ENCODE measurements at places on chromosomes 5 and 9.
A peak's percentile ranks its signal among the peaks of the same experiment; 100 is the strongest.

DNA sequence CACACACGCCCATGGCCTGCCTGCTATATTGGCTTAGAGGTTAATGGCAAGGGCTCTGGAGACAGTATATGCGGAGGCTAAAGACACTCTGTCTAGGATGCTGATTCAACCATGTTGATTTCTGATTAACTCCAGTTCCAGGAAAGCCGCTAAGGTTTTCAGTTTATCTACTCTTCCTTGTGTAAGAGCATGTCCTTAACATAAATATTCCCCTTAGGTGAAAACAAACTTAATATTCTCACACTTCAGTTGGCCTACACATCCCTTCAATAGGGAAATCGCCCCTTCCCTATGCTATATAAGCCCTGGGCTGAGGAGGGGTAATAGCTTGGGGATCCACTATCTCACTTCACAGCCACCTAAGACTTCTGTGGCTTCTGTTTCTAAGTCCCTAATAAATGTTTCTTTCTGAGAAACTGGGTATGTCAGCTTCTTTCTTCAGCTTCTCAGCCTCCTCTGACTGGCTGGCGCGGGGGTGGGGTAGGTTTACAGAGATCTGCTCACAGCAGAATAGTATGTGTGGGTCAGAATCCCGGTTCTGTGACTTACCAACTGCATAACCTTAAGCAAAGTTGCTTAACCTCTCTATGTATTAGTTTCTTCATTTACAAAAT lies 4.3 kb upstream of the GPX3 start:
- no peak for ATAC-seq

DNA sequence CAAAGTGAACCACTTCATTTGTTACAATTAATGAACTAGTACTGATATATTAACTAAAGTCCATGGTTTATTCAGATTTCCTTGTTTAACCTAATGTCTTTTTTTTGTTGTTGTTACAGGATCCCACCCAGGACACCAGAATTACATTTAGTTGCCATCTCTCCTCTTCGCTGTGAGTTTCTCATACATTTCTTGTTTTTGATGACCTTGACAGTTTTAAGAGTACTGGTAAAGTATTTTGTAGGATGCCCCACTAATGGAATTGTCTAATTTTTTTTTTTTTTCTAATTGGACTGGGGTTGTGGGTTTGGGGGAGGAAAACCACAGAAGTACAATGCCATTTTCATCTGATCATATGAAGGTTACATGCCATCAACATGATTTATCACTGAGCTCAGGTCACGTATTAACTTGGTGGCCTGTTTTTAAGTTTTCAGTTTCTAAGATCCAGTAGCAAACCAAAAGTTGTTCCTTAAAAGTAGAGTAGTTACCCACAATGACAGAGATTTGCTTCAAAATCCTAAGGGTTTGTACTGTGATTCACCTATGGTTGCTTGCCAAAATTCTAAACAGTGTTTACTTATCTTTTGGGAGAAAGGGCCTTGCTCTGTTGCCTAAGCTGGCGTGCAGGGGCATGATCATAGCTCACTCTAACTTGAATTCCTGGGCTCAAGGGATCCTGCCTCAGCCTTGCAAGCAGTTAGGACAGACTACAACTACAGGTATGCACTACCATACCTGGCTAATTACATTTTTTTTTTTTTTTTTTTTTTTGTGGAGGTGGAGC lies 4.5 kb upstream of the OTULIN start:
- no peak for ATAC-seq

DNA sequence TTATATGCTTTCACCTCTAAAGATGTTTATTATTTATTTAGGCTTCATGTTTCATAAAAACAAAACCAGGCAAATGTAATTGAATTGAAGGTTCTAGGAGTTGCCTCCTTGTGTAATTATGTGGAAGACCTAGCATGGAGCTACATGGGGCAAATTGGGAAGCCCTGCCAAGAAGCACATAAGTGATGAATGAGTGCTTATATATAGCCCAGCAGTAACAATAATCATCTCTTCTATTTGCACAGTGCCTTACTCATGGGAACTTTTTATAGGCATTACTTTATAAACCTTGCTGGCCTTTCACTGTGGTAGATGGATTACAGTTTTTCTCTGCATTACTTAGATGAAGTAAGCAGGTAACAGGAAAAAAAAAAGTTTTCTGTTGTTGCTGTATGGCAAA lies 40.0 kb upstream of the GRAMD2B start:
- no peak for ATAC-seq

DNA sequence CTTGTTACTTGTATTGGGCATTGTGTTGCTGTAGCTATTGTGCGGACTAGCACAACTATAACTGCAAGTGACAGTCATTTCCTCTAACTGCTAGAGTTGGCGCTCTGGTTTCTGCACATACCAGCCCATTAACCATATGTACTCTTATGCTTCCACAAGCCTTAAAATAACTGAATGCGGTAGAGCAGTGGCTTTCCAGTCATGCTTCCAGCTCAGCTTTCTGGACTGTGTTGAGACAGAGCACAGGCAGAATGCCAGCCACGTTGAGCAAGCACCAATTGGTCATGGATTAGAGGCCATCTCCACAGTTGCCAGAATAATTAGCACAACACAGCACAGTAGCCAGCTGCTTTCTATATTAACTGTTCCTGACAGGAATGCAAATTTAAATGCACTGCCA lies 12.2 kb downstream of the INVS start:
- ATAC-seq, result peak; percentile 93

DNA sequence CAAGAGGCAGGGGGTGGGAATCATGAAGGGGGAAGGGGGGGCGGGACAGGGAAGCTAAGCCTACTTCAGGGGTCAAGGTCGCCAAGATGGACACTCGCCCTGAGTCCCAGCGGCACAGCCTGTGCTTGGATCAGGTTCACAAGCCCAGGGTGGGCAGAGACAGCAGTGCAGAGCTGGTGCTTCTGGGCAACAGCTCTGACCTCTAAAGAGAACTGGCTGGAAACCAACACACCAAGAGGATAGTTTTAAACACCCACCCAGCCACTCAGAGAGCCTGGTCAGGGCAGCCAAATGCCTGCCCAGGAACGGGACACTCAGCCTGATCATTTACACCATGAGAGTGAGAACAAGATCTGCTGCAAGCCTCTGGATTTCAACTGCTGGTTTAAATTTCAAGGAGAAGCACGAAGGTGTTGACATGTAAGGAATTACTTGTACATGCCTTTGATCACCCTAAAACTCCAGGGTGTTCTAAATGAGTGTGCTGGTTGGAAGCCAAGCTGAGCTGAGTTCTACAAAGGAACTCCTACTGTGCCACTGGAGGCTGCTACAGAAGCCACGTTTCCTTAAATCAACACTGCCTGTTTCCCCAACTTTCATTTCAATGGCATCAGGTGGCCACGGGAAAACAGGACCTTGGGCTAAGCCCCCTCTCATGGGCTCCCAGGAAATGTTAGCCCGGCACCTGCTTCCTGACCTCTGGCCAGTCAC lies 91.5 kb downstream of the TTLL11 start:
- peak; percentile 70 for ATAC-seq

DNA sequence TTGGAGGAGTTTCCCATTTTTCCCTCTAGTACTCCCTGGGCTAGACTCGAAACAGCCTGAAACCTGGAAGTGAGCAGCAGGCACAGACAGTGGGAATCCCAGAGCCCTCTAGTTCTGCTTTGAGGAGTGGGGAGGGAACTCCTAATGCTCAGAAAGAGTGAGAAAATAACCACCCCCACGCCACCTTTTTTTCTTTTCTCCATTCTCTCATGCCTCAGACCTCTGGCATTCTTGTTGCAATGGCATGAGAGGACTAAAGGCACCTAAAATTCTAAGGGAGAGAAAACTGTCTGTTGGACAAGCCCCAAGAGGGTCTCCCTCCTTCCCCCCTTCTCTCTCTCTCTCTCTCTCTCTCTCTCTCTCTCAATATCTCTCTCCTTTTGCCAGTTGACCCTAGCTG lies 15.1 kb upstream of the IRF1 start:
- no peak for ATAC-seq

DNA sequence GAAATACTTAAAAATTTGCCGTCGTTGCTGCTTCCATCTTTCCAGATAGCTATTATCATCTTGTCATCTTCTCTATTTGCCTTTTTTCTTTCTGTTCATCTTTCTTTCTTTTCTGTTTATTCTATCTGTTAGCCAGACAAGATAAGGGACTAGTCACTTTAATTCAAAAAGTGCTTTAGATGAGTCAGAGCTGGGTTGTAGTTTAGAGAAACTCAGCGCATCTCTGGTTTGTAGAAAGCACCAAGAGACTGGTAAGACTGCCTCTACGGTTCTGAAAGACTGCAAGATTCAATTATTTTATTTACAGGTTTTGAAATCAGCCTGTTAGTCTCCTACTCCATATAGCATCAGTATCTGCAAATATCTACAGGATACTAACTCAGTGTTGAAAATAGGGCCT lies 562.8 kb upstream of the RIOK2 start:
- ATAC-seq, result no peak

GRCh38 chr5:100787648-100788047 lies 115.4 kb downstream of the ST8SIA4 start:
- no peak for ATAC-seq

DNA sequence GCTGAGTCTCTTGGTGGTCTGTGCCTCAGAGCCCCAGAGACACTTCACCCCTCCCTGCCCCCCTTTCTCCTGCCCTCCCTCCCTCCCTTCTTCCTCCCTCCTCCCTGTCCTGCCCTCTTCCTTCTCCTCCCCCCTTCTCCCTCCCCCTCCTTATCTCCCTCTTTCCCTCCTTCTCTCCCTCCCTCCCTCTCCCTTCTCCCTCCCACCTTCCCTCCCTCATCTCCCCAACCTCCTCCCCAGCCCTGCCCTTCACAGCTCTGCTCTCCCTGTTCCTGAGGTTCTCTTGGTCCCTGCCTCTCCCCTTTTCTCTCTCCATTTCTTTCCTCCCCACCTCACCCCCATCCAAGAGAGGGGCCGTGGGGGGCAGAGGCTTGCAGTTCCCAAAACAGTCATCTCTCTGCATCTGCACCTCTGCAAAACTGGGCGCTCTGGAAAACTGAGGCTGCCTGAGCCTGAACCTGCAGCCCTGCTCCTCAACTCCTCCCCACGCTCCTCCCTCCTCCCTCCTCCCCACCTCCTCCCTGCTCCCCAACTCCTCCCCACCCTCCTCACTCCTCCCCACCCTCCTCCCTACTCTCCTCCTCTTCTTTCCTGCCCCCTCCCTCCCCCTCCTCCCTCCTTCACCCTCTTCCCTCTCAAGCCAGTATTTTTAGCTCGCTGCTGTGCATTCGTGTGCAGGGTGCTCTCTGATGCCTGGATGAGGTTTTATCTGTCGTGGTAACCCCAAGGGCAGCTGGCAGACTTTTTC lies 219.1 kb downstream of the C9orf50 start:
- no peak for ATAC-seq

DNA sequence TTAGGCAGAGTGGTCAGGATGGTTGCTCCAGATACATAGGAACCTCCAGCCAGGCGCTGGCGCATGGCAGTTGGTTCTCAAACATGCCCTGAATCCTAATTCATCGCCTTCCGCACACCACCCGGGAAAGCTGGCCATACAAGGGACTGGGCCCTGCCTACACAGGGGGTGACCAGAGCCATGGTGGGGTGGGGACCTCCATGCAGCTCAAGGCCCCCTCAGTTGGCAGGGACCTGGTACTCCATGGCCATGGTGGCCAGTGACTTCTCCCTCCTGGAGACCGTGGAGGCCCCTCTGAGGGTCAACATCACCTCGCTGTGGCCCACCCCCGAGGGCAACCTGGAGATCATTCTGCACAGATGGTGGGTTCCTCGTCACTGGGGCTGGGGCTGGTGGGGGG lies 26.8 kb downstream of the PAEP start:
- no peak for ATAC-seq

DNA sequence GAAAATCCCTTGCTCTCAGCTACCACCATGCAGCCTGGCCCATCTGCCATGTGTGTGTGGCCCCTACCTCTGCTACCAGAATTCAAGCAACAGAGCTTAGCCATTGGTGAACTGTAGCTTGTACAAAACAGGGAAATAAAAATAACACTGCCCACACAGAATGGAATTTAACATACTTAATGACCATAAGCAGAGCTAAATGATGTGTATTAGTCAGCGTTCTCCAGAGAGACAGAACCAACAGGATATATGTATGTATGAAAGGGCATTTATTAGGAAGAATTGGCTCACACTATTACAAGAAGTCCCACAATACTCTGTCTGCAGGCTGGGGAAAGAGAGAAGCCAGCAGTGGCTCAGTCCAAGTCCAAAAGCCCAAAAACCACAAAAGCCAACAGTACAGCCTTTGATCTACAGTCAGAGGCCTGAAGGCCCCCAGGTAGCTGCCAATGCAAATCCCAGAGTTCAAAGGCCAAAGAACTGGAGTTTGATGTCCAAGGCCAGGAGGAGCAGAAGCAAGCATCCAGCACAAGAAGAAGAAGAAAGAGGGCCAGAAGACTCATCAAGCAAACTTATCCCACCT lies 318.8 kb downstream of the DNAH5 start:
- ATAC-seq, result no peak

GRCh38 chr9:112076814-112077213 lies 98.3 kb downstream of the SUSD1 start:
- ATAC-seq, result no peak

- no peak for ATAC-seq
Measured at GRCh38 chr9:98912450-98912849, 31.3 kb upstream of the COL15A1 start.

- no peak for ATAC-seq
Measured at GRCh38 chr5:36311956-36312355, 10.3 kb upstream of the RANBP3L start.

DNA sequence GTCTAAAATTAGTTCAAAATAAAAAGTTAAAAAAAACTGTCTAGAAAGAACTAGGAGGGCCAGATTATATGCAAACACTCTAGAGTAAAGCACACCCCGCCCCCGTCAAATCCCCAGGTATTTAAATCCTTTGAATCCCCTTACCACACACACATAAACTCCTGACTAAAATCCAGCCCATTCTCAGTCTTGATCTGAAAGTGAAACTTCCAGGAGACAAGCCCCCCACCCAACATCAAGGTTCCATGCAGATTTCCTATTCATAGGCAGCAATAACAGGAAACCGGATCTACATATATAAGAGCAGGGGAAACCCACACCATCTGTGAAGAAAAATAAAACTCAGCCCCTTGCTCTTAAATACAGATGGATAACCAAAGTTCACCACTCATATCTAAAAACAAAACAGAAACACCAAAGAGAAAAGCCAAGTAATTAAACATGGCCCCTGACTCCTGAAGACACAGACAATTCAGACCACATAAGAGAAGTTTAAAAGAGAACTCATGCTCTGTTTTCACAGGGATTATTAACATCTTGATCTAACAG lies 42.3 kb downstream of the MARCHF3 start:
- no peak for ATAC-seq

DNA sequence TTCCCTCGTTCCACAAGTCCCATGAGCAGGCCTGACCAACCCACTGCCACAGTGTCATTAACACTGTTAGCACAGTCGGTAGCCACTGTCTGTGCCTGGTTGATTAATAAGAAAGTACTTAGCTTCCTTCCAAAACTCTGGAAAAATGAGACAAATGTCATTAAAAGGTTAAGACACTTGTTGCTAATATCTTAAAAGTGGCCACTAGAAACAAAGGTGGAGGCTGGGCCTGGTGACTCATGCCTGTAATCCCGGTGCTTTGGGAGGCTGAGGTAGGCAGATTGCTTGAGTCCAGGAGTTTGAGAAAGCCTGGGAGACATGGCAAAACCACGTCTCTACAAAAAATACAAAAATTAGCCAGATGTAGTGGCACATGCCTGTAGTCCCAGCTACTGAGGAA lies 194.0 kb downstream of the PDZD2 start:
- ATAC-seq, result no peak
